ENCODE measurements at places on chromosomes 1 and 21.

- DNase-seq: no peak
These were observed 134.0 kb downstream of the KIF26B start for GRCh38 chr1:245288796-245289195.

GRCh38 chr1:230000493-230001184 lies 66.4 kb upstream of the GALNT2 start:
- DNase-seq: no peak

DNA sequence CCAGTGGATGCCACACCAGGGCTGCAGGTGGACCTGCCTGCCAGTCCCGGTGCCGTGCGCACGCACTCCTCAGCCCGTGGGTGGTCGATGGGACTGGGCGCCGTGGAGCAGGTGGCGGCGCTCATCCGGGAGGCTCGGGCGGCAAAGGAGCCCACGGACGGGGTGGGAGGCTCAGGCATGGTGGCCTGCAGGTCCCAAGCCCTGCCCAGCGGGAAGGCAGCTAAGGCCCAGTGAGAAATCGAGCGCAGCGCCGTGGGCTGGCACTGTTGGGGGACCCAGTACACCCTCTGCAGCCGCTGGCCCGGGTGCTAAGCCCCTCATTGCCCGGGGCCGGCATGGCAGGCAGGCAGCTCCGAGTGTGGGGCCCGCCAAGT lies 1171.8 kb upstream of the B3GALT2 start:
- DNase-seq: no peak

DNA sequence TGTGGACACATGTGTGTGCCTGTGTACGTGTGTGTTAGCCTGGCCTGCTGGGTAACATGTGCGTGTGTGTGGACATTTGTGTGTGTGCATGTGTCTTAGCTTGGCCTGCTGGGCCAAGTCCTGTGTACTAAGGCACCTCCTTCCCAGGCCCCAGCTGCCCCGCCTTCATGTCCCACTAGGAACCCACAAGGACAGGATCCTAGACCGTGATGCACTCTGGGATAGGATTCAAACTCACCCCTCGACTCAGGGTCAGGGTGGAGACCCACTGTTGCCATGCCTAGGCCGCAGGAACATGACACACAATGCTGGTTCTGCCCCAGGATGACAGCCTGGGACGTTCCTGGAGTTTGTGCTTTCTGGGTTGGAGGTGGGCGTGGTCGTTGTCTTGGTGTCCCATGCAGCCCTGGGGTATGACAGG lies 89.9 kb upstream of the TMPRSS2 start:
- no peak for DNase-seq

GRCh38 chr1:46617108-46617800 lies 643 bp upstream of the MOB3C start:
- DNase-seq: no peak

DNA sequence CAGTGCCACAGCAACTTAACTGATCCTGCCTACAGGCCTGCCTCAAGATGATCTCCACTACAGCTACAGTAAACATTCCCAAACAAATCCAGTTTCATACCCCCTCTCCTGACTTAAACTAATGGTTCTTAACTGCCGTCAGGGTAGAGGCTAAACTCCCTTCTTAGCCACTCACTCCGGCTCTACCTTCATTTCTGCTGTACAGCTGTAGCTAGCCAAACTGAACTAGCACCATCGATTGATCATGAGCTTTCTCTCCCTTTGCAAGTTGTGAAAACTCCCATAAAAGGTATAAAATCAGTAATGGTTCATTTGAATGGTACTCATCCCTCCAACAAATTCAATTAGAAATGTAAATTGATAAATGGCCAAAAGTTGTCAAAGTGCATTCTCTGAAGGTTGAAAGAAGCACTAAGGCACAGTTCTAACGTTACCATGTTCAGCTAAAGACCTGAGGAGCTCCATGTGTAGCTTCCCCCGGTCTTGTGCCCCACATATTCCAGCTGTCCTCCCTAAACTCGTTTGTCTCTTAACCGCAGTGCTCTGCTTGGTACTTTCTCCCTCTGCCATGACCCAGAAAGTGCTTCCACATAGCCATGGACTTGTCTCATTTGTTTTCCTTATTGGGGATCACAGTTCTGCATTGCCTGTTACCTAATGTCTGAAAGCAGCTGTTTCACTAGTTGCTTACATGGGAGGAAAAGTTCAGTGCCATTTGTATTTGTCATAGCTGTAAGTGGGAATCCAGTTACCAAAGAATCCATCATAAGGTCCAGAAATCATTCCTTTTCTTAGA lies 49.8 kb downstream of the DHX9 start:
- DNase-seq: no peak

DNA sequence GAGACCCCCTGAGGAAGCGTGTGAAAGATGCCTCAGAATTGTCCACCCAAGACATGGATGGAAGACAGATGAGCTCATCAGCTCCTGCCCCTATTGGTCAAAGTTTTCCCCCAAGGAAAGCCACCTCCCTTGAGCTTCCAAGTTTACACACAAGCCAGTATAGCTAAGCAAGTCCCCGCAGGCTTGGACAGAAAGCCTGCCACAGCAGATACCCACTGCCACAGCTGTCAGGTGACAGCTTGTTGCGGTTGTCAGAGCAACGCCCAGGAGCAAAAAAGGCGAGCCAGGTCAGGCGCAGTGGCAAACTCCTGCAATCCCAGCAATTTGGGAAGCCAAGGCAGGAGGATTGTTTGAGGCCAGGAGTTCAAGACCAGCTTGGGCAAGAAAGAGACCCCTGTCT lies 60.9 kb upstream of the IFNAR2 start:
- DNase-seq: no peak

- no peak for DNase-seq
These were observed 3.0 kb downstream of the TSPAN2 start for GRCh38 chr1:115086176-115086830.

DNA sequence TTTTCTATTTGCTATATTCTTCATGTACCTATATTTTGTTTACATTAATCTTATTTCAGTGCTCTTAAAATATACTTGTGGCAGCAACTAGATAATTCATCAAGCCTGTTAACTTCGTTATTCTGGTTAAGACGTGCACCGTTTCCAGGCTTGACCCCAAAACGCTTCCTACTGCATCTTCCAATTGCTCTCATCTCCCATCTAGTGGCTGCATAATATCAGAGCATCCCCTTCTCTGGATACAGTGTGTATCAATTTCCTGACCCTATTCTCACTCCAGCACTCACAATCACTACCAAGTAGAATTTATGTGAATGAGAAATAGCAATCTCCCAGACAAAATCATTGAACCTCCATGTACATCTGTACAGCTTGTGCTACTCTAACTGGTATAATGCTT lies 1280.3 kb upstream of the B3GALT2 start:
- DNase-seq: peak; percentile 28

DNA sequence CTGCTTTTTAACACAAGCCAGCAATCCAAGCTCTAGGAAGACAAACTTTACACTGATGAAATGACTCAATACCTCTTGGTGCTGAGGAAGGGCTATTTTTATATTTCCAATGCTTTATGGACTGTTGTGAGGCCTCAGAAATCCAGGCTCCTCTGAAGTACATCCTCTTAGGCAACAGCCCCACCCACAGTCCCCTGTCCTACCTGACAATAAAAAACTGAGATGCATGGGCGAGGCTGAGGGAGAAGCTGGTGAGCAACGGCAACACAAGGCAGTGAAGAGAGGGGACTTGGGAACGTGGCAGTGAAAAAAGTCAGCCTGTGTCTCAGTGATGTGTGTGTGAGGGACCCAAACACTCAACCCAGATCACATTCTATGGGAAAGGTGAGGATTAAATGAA lies 10.1 kb upstream of the CPT2 start:
- DNase-seq: no peak

GRCh38 chr21:31343680-31344480 lies at the start of gene TIAM1:
TIAM1 (minus strand) TSS chr21:31344261; CDS start chr21:31266972, 77,289 bp downstream.
- DNase-seq: no peak

DNA sequence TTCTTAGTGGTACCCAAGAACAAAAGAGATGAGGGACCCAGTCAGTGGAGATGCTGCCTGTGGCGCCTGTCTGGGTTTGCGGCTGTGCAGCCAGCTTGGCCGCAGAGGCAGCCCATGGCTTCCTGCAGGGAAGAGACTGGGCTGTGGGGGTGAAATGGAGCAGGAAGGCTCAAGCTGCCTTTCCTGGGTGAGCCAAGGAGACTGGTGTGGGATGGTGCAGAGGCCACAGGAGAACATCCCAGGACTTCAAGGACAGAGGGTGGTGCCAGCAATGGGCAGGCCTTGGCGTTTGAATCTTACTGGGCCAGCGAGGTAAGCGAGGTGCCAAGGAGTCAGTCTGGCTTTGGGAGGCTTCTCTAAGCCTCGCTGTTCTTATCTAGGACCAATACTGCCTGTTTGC lies 26.4 kb downstream of the KCNA10 start:
- no peak for DNase-seq

- no peak for DNase-seq
These were observed 10.8 kb downstream of the LRRC8D start for GRCh38 chr1:89831462-89832120.

DNA sequence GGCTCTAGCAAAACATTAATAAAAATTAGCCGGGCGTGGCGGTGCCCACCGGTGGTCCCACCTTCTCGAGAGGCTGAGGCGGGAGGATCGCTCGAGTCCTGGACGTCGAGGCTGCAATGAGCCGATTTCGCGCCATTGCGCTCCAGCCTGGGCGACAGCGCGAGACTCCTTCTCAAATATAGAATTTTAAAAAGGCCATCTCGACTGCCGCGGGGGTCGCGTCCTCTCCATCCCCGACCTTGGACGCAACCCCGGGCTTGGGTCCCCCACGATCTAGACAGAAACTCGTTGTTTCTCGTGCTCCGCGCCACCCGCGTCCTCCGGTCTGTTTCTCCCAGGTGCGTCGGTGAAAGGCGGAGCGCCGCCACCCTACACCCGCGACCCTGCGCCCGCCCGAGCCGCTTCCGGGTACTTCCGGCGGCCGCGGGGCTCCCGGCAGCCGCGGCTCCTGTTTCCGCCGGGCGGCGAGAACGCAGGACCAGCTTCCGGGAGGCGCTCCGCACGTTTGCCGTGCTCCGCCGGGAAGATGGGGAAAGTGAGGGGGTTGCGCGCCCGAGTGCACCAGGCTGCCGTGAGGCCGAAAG lies at the start of gene SLX9:
TSS of gene SLX9 (plus strand) at position 498 of the 584 bp plus-strand sequence. CDS start at position 527, 29 bp downstream.
- DNase-seq: peak; percentile 93
